ENCODE measurements at places on chromosomes 7 and 10.

DNA sequence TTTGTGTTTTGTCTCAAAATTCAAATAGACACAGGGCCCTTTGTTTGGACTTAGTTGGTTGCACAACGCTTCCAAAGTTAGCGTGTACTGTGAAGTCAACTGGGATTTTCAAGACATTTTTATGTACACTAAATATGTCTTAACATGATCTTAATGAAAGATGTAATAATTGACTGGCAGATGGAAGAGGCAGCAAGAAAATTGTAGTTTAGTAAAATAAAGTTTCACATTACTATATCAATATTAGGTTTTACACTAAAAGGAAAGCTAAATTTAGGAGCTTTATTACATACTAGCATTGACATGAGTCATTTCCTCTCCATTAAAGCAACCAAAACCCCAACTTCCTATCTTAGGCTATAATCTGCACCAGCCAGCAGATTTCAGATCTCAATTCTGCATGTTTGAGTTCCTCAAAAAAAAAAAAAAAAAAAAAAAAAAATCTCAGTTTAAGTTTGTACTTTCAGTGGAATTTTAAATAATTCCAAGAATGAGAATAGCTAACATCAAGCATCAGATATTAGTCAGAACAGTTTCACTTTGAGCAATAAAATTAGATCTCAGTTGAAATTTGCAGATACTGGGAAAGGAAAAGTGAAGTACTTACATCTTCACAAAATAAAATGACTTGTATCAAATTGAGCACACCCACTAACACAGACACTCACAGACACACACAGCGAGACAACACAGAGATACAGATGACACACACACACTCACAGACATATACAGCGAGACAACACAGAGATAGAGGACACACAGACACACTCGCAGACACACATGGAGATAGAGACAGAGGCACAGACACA is 346.6 kb upstream of the KLF6 start:
- DNase-seq = peak; percentile 44

- no peak for DNase-seq
Measured at GRCh38 chr7:72020311-72020710, 391.8 kb downstream of the CALN1 start.

DNA sequence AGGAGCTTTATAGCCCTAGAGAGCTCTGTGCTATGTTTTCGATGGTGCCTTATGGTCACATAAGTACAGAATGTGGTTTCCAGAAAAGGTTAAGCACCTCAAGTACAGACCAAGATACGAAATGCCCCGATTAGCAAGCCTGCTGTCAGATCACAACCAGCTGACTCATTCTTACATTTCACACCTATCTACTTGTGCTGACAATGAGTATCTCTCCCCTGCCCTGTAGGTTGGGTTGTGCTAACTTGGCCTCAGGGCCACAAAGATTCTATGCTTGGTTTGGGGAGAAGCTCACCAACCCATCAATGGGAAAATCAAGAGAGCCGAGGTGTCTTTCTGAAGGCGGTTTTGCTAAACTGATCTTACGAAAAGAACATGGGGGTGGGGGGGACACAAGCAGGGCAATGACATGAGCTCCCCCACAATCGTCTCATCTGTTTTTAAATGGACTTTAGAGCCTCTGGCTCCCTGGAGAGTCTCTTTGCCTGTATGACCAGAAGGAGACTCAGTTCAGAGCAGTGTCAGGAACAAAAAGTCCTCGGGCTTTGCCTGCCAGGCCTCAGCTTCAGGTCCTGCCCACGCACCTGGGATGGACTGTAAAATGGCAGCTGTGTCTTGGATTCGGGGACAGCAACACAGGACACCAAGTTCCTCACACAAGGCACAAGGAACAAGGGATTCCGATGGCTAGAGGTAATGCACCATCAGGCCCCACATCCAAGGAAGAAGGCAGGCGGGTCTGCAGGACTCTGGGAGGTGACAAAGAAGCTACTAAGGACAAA is 55.1 kb downstream of the FAM53B start:
- no peak for DNase-seq

DNA sequence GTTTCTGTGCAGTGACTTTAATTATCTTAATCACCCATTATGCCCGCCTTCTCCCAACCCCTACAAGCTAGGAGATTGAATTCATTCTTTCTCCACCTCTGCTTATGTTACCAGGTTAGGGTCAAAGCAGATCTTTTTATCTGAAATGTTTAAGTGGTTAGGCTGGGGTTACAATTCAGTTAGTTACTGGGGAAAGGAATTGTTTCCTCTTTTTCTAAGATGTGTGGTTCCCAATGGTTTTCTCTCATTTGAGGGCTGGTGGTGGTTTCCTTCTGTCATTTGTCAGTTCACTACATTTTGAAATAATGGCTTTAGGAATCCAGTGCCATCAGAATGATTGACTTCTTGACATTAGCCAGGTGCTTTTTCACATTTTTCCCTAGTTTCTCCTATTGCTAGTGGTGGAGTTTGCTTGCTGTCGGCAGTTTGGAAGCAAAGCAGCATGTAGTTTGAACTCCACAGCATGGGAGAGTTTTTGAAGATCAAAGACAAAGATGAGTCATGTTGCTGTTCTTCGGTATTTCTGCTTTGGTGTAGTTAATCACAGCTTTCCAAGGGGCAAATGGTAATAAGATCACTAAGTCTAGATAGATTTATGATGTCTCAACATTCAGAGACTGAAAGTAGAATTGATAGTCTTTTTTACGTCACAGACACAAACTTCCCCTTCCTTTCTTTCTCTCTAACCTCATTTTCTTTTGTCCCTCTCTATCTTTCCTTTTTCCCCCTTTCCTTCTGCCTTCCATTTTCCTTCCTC is 168.2 kb downstream of the SND1 start:
- DNase-seq = peak; percentile 7

GRCh38 chr10:76129213-76129612 is 697.8 kb downstream of the LRMDA start:
- DNase-seq = no peak

- DNase-seq = no peak
Measured at GRCh38 chr10:116268976-116269375, 4.0 kb downstream of the GFRA1 start.

DNA sequence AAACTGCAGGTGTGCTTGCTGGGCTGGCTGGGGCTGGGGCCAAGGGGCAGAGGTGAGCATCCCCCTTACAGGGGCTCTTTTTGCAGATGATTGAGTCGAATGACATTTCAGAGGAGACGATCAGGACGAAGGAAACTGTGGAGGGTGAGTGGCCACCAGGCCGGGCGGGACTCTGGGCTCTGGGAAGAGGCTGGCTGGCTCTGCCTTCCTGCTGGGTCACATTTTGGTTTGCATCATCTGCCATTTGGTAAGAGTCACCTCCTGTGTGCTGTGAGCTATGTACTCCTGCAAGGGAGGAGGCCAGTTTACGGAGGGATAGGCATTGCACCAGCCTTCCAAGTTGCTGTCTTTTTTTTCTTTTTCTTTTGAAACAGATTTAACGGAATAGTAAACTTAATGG is 73.0 kb upstream of the GTF2IRD1 start:
- no peak for DNase-seq

- no peak for DNase-seq
Measured at GRCh38 chr10:13892001-13892491, 305.3 kb downstream of the PRPF18 start.

GRCh38 chr10:74419491-74419951 is 268.5 kb downstream of the ADK start:
- no peak for DNase-seq

DNA sequence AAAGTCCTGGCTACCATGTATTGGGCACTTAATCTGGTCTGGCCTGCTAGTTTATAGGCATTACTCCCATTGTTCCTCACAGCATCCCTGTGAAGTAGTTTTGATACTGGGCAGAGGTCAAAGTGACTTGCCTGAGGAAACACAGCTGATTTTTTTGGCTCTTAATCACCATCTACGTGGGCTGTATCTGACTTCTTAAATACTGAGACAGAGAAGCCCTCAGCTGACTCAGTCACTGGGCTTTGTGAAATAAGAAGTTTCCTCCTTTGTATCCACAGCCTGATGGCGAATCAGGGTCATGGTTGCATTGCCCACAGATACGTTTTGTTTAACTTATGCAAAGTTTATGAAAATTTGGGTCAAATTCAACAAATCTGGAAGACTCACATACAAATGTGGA is 13.2 kb downstream of the TACR2 start:
- no peak for DNase-seq

- no peak for DNase-seq
Measured at GRCh38 chr7:82677493-82677892, 233.9 kb upstream of the CACNA2D1 start.

DNA sequence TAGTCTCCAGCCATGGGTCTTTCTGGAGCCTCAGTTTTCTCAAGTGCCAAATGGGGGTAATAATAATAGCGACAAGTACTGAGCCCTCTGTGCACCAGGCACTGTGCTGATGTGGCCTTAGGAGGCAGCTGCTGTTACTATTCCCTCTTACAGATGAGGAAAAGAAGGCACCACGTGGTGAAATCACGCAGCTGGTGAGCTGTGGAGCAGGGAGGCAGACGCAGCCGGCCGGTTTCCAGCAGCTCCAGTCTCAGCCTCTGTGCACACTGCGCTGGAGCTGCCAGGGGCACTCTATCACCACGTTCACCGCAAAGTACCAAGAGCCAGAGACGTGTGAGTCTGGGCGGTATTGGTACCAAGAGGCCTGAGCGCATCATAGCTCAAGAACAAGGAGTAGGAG is 9.6 kb downstream of the PYROXD2 start:
- no peak for DNase-seq

DNA sequence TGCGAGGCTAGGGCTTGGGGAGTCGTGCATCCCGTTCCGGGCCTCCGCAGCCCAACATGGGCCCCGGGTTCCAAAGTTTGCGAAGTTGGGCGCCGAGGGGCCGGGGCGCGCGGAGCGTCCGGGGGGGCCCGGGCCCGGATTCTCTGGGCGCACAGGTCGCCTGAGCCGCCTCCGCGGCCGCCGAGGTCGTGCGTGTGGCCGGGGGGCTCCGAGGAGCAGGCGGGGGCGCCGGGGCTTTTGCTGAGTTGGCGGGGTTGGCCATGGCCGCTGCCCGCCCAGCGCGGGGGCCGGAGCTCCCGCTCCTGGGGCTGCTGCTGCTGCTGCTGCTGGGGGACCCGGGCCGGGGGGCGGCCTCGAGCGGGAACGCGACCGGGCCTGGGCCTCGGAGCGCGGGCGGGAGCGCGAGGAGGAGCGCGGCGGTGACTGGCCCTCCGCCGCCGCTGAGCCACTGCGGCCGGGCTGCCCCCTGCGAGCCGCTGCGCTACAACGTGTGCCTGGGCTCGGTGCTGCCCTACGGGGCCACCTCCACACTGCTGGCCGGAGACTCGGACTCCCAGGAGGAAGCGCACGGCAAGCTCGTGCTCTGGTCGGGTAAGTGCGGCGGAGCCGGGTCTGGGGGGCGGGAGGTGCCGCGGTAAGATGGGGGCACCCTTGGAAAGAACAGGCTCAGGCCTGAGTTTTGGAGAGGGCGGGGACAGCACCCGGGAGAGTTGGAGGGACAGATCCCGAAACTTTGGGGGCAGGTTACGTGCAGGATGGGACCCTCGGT is 643 bp downstream of the SMO start:
- DNase-seq = no peak

Measured in activated CD4-positive, alpha-beta T cell treated with anti-CD3 and anti-CD28 coated beads, Interleukin-2, amount 50 U/mL, for 24 hours (primary cell).